Endodermal cell (in vitro differentiated cells): ENCODE measurements at places on chromosomes 7 and 10. TPM values are rescaled to one million over a fixed set of nuclear protein-coding genes. Genes with fewer than 3 reads are reported as not detected.
A peak's percentile ranks its signal among the peaks of the same experiment; 100 is the strongest.

The CYP2C18 gene
- total RNA-seq: not detected in 3 replicates

DNA sequence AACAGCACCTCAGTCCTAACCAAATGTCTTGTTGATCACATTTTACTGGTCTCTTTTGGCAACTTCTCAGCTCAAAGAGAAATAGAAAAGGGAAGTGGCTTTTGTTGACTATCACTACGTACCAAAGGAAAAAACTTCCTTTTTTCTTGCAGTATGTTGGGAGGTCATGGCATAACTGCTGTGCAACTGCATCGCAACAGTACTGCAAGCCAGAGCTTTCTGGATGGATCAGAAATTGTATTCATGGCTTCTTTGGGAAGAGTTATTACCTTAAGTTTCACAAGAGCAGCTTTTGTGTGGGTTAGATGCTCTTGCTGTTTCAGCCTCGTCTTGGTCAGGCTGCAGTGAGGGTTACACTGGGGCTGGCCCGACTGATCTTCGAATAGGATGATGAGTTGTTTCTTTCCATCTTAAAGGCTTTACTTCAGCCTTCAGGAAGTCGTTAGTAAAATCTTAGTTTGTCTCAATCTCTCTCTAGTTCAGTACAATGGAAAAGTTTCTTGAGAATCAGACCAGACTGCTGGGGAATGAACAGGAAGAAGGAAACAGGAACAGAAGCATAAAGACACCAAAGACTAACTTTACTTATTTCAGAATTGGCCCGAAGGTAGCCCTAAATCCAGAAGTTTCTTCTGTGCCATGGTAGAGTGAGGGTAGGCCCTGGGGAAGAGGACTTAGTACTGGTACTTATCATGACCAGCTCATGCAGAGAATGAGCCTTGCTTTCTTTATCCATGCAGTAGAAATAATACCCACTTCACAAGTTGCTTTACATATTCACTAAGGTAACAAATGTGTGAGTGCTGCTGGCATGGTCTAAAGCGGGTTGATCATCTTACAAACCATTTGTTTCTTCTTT is 153.6 kb downstream of the CELF2 start:
- H3K4me3 ChIP-seq: no peak overlapping the region
- no peaks in the 10 kb centered on the region for H3K27me3 ChIP-seq
- no peaks in the 10 kb centered on the region for H3K4me1 ChIP-seq
- H3K36me3 ChIP-seq: peaks cover 50% of the 10 kb centered on the region
- no peak for DNase-seq
- no peak overlapping the region for H3K27ac ChIP-seq

DNA sequence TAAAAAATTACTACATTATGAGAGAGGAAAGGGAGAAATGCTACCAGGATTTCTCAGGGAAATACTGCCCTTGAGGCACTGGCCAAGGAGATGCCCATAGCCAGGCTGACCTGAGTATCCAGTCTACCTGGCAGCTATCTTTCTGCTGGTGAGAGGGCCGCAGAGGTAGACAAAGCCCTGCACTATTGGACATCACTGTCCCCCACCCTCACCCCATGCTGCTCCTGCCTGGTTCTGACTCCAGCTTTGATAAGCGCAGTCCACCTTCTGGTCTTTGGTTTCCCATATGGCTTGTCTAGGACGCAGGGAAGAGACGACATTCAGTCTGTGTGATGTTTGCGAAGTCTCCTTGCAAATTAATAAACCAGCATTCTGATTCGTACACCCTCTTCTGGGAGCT is 3.7 kb downstream of the ITPRIP start:
- H3K36me3 ChIP-seq: peaks cover 7% of the 10 kb centered on the region
- H3K4me3 ChIP-seq: no peak overlapping the region
- peak; percentile 27 for DNase-seq
- H3K4me1 ChIP-seq: peaks cover 37% of the 10 kb centered on the region

- H3K4me1 ChIP-seq: peaks cover 4% of the 10 kb centered on the region
- H3K4me3 ChIP-seq: no peak overlapping the region
- H3K27me3 ChIP-seq: no peaks in the 10 kb centered on the region
- no peak for DNase-seq
- peaks cover 21% of the 10 kb centered on the region for H3K36me3 ChIP-seq
Measured at GRCh38 chr7:135160858-135161653, 9.5 kb downstream of the CYREN start.

GRCh38 chr10:78433076-78433595 is 399.5 kb downstream of the RPS24 start:
- peak; percentile 50 for DNase-seq
- no peak overlapping the region for H3K27ac ChIP-seq
- H3K4me3 ChIP-seq: no peak overlapping the region
- no peaks in the 10 kb centered on the region for H3K36me3 ChIP-seq
- H3K4me1 ChIP-seq: peaks cover 18% of the 10 kb centered on the region
- no peaks in the 10 kb centered on the region for H3K27me3 ChIP-seq

DNA sequence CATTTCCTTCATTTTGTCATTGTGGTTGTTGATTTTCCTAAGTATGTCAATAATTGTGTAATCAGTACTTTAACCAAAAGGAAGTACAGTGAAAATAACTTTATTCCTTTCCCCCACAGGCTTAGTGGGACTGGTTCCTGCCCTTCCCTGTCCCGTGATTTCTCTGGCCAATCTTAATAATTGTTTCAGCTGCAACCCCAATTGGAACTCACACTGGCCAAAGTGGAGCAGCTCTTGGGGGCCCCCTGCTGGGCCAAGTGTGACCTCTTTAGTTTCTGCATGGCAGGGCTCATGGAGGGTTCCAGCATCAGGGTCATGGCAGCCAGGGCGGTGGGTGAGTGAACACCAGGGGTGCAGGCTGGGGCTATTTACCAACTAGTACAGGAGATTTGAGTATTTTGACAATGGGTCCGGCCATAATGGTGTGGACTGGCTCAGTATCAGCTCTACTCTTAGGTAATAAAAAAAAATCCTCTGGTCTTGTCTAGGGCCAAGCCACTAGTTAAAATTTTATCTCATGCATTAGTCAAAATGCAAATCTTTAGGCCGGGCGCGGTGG is 31.7 kb downstream of the CYCS start:
- H3K27me3 ChIP-seq: no peaks in the 10 kb centered on the region
- no peak overlapping the region for H3K27ac ChIP-seq
- peak; percentile 96 for DNase-seq
- H3K4me3 ChIP-seq: no peak overlapping the region
- no peaks in the 10 kb centered on the region for H3K4me1 ChIP-seq

DNA sequence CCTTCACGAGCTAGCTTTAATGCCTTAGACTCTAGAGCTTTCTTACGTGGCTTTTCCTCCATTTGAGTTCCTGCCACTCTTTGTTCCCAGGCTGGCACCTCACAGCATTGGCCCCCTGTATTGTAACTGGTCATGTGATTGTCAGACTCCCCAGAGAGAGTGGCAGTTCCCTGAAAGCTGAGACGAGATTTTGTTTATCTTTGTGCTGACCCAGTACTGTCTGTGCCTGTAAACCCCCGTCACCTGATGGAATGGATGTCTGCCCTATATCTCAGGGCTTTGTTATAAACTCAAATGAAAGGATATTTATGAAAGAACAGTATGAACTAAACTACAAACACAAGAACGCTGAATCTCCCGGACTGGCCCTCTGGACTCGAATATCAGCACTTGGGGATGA is 13.0 kb downstream of the NOBOX start:
- DNase-seq: peak; percentile 40
- H3K4me1 ChIP-seq: peaks cover 4% of the 10 kb centered on the region
- H3K27ac ChIP-seq: no peak overlapping the region
- no peaks in the 10 kb centered on the region for H3K27me3 ChIP-seq
- H3K4me3 ChIP-seq: no peak overlapping the region
- no peaks in the 10 kb centered on the region for H3K36me3 ChIP-seq

DNA sequence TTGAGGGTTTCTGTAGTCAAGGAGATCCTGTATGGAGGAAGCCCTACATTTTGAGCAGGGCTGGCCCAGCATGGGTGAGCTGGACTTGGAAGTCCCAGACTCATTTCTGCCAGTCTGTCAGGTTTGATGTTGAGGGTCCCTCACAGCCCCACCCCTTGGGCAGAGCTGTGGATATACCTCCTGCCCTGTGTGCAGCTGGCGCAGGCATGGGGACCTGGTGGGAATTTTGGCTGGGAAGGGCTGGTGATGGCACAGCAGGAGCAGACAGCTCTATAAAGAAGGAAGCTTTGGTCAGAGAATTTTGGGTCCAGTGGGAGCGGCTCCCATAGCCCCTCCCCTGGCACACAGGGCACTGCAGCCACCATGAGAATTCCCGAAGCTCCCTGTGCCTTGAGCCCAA is 482.6 kb downstream of the RPS24 start:
- peak; percentile 30 for DNase-seq
- H3K36me3 ChIP-seq: no peaks in the 10 kb centered on the region
- H3K27me3 ChIP-seq: no peaks in the 10 kb centered on the region
- H3K4me1 ChIP-seq: no peaks in the 10 kb centered on the region
- no peak overlapping the region for H3K27ac ChIP-seq

DNA sequence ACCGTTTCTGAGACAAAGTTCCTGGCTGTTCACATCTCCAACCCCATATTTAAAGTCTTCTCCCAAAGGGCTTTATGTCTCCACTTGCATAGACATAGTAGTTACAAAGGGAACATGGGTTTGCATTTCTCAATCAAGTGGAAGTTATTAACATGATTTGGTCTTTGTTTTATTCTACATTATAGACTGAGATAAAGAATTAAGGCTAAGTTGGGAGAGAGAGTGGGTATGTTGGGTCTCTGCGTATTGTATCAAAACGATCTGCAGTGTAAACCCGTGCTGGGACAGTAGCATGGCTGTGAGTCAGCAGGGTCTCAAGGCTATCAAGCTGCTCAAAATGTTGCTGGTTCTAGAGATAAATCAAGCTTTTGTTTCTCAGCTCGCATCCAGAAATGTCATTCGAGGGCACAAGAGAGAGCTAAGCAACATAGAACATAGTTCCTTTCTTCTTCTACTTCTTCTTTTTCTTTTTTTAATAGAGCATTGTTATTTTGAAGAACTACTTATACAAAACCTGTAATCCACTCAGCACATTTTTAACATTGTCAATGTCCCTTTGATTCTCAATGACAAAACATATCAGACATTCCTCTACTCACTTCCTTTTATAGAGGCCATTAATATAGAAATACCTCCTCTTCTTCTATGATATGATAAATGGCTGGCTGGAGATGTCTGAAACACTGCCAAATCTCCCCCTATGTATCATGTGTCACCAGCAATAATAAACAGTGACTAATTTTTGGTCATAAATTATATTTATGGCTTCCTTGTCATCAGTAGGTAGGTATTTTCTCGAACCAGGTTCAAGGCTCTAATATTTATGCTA is 34.5 kb upstream of the RHOBTB1 start:
- peaks cover 6% of the 10 kb centered on the region for H3K4me1 ChIP-seq
- no peak overlapping the region for H3K4me3 ChIP-seq
- no peaks in the 10 kb centered on the region for H3K36me3 ChIP-seq
- no peak overlapping the region for H3K27ac ChIP-seq
- no peaks in the 10 kb centered on the region for H3K27me3 ChIP-seq

DNA sequence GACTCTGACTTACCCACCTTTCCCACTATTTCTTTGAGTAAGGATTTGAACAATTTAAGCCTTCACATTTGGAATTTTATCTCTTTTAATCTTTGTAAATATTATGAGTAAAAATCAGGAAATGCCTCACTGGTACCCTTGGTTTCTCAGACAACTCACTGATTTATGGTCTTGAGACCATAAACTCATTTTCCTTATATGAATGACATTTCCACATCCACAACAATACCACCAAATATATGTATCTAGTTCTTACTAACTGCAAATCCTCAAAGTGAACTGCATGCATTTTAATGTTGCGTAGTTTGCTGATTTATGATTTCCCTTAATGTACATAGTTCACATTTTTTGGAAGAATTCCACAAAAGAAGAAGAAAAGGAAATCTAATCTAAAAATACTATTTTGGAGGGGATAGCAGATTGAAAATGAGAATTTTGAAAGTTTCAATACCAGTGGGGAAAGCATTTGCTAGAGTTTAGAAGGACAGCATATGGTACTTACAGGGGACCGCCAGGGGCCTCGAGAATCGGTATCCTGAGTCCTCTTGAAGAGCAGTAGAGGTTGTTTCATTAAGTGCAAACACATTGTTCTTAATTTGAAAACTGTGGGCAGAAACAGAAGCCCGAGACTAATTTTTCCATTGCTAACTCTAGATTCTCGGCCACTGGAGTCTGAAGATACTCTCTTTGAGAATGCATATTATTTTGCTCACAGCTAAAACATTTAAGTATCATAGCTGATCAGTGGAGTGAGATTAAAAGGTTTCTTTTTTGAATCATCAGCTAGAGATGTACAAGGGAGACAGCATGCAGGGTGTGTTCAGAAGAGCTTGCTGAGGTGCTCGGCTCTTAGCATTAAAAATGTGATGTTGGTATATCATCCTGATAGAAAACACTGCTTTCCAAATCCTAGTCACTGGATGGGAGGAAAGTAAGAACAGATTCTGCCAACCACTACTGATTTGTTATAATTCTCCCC is 964.0 kb downstream of the GATA3 start:
- no peaks in the 10 kb centered on the region for H3K36me3 ChIP-seq
- no peaks in the 10 kb centered on the region for H3K27me3 ChIP-seq
- DNase-seq: no peak
- H3K4me1 ChIP-seq: no peaks in the 10 kb centered on the region
- H3K27ac ChIP-seq: no peak overlapping the region

GRCh38 chr10:80051993-80052392 is 26.5 kb upstream of the TMEM254 start:
- no peaks in the 10 kb centered on the region for H3K27me3 ChIP-seq
- H3K36me3 ChIP-seq: no peaks in the 10 kb centered on the region
- no peak overlapping the region for H3K4me3 ChIP-seq
- no peak for DNase-seq

- no peak overlapping the region for H3K27ac ChIP-seq
- no peak overlapping the region for H3K4me3 ChIP-seq
- no peaks in the 10 kb centered on the region for H3K27me3 ChIP-seq
- no peaks in the 10 kb centered on the region for H3K36me3 ChIP-seq
- H3K4me1 ChIP-seq: no peaks in the 10 kb centered on the region
Measured at GRCh38 chr10:121088524-121088923, 237.4 kb downstream of the WDR11 start.

DNA sequence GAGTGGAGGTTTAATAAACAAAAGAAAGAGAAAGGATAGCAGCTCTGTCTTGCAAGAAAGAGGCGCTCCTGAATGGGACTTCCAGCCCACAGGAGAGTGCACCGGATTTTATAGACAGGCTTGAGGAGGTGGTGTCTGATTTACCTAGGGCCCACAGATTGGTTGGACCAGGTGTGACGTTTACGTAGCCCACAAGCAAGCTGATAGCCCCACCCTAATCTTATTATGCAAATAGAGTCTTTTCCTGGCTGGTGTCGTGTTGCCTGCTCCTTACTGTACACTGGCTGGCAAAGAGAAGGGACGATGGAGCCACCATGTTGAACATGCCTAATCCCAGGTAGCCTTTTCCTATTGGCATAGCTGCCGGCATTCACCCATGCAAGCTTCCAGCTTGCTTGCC is 319.7 kb upstream of the POM121L12 start:
- no peak overlapping the region for H3K27ac ChIP-seq
- H3K27me3 ChIP-seq: no peaks in the 10 kb centered on the region
- DNase-seq: no peak
- H3K4me1 ChIP-seq: no peaks in the 10 kb centered on the region
- H3K36me3 ChIP-seq: no peaks in the 10 kb centered on the region

DNA sequence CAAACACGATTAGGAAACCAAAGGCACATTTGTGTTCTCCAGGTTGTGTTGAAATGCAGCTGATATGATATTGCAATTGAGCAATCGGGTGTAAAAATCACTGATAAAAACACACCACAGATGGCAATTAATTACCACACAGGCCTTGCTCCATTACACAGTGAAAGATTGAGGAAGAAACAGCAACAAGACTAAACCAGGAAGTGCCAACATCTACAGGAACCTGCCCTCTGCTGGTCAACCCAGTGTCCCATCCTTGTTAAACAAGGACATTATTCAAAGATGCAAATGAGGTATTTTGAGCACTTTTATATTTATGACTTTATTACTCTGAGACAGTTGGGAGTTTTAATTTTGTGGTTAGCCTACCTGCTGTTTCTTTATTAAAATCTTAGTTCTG is 765.6 kb upstream of the GHITM start:
- no peak overlapping the region for H3K4me3 ChIP-seq
- no peak overlapping the region for H3K27ac ChIP-seq
- H3K27me3 ChIP-seq: no peaks in the 10 kb centered on the region
- no peaks in the 10 kb centered on the region for H3K4me1 ChIP-seq
- peak; percentile 80 for DNase-seq
